ENCODE measurements at places on chromosomes 12 and 14. TPM values are rescaled to one million over a fixed set of nuclear protein-coding genes. Genes with fewer than 3 reads are reported as not detected.

DNA sequence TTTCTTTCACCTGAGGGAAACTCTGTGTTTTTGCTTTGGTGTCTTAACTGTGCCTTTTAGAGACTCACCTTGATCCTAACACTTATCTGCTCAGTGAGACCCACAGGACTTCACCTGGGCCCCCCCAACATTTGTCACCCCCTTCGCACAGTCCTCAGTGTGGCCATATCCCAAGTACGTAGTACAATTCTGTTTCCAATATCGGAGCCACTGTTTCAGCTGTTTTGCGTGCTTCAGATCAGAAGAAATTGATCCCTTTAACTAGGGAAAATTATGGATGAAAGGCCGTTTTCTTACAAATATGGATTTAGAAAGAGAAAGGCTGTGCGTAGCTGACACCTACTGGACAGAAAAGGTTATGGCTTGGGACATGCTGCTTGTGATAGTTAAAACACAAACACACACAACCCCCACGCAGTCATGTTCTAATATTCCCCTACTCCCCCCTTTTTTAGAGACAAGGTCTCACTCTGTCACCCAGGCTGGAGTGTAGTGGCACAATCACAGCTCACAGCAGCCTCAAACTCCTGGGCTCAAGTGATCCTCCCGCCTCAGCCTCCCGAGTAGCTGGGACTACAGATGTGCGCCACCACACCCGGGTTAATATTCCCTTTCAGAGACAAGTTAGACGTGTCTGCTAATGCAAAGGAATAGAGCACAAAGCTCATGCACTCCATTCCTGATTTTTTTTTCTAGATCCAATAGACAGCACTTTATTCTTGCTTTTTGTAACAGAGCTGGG, 3.6 kb upstream of the SLC7A8 start:
- DNase-seq, result peak; percentile 88

DNA sequence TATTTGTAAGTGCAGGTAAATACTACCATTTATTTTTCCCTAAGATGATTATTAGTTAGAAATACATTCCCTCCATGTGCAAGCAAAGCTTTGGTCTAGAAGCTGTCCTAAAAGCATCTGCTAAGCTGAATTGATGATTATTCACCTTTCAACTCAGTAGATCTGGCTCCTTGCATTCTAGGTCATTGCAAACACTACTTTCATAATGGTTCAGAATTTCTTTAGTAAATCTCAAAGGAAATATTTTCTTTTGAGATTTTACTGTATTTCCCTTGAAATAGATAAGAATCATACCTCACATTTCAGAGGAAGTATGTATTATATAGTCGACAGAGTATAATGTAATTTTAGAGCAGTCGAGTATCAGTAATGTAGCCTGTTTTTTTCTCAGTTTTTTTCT, 2.4 kb downstream of the ETNK1 start:
- no peak for DNase-seq

DNA sequence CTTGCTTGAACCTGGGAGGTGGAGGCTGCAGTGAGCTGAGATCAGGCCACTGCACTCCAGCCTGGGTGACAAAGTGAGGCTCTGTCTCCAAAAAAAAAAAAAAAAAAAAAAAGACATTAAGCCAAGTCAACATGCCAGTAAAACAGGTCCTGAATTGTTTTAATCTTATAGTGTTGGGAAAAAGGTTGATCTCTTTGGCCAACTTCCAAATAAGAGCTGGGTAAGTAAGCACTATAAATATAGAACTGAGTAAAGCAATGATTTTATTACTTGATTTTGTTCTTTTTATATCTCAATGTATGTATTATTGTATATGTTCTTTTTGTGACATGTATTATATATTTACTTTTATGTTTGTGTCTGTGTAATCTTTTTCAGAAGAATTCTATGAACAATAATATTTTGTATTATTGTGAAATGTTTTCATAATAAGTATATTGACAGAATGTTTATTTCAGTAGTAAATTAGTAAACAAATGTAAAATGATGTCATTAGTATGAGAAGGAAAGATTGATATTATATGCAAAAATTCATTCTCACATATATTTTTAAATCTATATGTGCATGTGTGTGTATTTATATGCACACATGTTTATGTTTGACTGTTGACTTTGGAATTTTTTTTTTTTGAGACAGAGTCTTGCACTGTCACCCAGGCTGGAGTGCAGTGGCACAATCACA, 9.6 kb upstream of the AKAP6 start:
- DNase-seq, result no peak

DNA sequence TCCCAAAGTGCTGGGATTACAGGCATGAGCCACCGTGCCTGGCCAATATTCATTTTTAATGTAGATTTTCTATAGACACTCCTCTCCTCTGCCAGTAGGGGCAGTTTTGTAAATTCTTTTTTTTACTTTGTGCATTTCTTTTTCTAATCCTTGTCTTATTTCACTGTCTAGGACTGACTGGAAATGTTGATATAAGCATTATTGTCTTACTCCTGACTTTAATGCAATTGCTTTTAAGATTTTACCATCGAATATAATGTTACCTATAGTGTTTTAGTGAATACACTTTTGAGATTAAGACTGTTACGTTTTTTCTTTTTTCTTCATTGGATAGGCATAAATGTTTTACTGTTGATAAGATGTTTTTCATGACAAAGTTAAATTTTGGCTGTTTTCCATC, 35.4 kb upstream of the EMP1 start:
- DNase-seq, result no peak

DNA sequence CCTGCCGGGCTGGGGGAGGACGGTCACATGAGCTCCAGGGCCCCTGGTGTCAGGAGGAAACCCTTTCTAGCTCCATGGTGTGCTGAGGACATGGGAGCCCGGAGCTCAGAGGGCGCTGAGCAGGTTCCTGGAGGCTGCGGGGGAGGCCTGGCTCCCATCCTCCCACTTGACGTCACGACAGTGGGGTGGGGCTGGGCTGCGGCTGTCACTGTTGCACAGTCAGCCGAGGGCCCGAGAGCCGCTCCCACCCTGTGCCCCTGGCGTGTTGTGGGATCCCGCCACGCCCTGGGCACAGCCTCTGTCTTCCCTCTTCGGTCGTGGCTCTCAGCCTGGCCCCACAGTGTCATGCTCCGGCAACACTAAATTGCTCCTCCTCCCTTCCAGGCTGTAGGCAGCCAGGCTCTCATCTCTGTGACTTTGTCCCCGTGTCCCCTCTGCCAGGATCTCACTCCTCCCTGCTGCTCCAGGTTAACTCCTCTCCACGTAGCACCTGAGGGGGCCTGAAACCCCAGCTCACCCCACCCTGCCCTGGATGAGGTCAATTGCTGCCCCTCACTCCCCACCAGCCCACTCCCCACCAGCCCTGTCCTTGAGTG, 33.0 kb downstream of the BEGAIN start:
- peak; percentile 62 for DNase-seq

DNA sequence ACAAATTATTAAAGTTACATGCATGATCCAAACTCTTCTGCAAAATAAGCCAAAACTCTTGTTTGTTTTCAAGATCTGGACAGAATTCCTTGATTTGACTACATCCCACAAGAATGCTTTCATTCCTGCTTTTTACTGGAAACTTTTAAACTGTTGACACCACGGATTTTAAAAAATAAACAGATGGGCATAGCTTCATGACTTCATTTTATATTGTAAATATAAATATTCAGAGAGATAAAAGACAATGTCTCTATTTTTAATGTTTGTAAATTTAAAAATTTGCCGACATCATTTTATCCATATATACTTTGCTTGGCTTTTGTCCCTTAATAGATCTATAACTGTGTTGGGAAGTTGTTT, 134.3 kb upstream of the DCN start:
- DNase-seq, result peak; percentile 48

DNA sequence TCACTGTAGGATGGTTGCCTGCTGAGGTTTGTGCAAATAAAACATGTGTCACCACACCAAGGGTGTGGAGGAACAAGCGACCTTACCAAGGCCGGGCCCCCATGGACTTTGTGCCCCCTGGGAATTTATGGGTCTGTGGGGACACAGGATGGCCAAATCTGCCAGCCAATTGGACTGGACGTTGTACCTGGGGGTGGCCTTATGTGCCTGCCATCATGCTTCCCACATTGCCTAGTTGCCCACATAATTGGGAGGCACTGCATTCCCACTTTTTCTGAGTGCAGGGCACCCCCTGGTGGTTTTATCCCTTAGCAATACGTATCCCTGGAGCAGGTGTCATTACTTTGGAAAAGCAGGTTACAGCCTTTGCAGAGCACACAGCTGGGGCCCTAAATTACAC, 92.6 kb upstream of the TMPO start:
- peak; percentile 38 for DNase-seq

DNA sequence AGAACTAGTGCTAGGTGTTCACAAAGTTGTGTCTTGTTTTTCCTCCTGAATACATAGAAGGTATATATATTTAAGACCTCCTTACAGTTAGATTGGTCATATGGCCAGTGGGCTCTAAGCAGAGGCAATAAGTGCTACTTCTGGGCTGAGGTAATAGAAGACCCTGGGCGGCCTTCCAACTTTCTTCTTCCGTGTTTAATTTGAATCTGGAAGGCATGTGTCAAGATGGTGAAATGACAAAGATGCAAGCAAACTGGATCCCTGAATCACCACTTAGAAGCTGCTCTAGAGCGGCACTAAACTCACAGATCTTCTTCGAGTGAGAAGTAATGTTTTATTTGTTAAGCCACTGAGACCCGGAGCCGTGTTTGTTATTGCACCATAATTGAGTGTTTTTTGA, 201.0 kb upstream of the GZMB start:
- DNase-seq, result no peak

KCNJ8 gene
- 10.6 TPM for total RNA-seq

All from stomach (tissue), 19 donors.